ENCODE measurements at places on chromosomes 2 and 18. TPM values are rescaled to one million over a fixed set of nuclear protein-coding genes. Genes with fewer than 3 reads are reported as not detected.

The DNMT3A gene
- 27.5 TPM for total RNA-seq

The ARHGEF33 gene
- 0.33 TPM for total RNA-seq

DNA sequence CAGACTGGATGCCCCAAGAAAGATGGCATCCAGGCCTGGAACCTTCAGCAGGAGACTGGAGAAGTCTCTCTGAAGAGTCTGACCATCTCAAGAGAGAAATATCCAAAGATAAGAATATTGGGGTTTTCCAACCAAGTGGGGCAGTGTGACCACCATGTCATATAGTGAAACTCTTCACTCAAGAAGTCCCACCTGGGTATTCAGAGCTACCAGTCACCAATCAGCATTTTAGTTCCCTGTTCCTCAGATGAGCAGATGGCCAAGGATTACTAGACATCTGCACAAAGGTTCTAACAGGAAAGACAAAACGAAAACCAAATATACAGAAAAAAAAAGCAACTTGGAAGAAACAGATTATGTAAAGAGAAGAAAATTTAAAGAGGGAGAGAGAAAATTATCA lies 38.5 kb upstream of the CXCR4 start:
- no peak for DNase-seq

- DNase-seq: no peak
Observed at GRCh38 chr2:106869512-106870275, 16.3 kb downstream of the ST6GAL2 start.

The SPC25 gene
- 16.0 TPM for total RNA-seq

The CKAP2L gene
- total RNA-seq: 14.1 TPM

DNA sequence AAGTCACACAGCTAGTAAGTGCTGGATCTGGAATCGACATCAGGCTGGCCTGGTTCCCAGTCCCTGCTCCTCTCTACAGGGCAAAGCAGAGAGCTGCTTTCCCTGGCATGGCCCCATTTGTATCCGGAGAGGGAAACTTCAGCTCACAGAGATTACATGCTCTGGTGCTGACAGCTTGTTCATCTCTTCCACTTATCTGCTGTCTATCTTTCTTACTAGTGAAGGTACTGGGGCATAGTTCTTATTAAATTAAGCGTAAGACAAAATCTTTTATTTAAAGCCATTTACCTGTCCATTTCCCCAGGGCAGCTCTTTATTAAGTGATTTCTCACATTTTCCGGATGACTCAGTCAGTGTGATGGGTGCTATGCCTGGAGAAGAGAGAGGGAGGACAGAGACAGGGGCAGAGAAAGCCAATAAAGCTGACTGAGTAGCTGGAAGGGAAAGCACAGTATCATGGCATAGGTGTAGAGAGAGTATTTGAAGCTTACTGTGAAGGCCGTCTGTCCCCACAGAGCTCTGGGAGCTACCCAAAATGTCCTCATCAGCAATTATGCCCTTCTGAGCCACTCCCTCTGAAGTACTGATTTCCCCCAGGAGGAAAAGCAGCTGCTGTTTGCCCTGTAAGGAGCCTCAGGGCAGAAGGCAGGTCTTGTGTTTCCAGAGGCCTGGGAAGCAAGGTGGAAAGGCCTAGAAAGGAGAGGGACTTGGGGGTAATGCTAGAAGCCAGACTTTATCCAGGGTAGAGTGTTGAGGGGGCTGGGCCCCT lies 44.1 kb upstream of the EPAS1 start:
- DNase-seq: no peak

The FABP1 gene
- total RNA-seq: 0.24 TPM

- DNase-seq: no peak
Observed at GRCh38 chr2:43026426-43027096, 199.8 kb downstream of the ZFP36L2 start.

GRCh38 chr2:105514576-105514975 lies 115.7 kb upstream of the FHL2 start:
- no peak for DNase-seq

The SCYGR4 gene
- total RNA-seq: not detected

The SERPINB8 gene
- 7.0 TPM for total RNA-seq

All from thymus (tissue), 14 donors.